ENCODE measurements at places on chromosomes 2 and 18.

GRCh38 chr2:237012577-237013267 lies 73.0 kb upstream of the COPS8 start:
- DNase-seq, result no peak

DNA sequence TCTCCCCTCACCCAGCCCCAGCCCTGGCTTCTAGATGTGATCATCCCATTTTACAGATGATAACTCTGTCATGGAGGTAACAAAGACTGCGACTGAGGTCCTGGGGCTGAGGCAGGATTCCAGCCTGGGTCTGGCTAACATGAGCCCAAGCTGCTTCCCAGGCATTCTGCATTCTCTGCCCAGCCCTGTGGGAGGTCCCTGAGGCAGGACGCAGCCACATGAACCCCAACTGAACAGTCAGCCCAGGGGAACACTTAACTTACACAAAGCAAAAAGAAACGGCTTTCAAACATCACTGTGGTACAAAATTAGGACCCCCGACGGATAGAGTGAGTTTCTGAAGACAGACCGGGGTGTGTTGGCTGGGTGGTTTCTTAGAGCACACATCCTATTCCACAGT lies 135.3 kb downstream of the ACKR3 start:
- no peak for DNase-seq

DNA sequence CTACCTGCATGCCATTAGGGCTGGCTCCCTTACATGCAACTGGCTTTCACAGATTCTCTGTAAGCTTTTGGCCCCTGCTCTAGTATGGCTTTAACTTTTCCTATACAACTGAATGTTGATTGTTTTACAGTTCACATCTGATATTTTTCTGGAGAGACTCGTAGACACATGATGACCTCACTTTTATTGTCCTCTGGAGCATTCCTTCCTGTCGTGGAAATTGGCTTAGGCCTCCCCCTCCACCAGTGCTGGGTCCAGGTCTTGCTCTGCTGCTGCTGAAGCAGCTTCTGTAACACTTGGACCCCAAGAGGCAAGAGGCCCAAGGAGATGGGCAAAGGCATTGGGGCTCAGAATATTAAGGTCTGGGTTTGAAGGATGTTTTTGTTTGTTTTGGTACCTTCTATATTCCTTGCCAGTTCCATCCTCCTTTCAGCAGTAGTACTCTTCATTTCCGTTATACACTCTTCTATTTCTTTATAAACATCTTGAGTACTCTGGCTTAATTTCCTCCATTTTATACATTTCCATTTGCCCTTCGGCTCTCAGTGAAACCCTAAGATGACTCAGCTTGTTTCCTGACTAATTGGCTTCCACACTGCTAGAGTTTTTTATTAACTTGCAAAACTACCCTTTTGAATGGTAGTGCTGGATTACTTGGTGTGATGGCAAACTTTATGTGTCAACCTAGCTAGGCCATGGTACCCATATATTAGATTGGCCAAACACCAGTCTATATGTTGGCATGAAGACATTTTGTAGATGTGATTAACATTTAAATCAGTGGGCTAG lies 219.8 kb downstream of the CDCA7 start:
- DNase-seq, result peak; percentile 56

GRCh38 chr2:112295407-112296078 lies 20.1 kb downstream of the ZC3H6 start:
- no peak for DNase-seq

GRCh38 chr18:8217051-8217564 lies 392.1 kb upstream of the RAB12 start:
- DNase-seq, result no peak

DNA sequence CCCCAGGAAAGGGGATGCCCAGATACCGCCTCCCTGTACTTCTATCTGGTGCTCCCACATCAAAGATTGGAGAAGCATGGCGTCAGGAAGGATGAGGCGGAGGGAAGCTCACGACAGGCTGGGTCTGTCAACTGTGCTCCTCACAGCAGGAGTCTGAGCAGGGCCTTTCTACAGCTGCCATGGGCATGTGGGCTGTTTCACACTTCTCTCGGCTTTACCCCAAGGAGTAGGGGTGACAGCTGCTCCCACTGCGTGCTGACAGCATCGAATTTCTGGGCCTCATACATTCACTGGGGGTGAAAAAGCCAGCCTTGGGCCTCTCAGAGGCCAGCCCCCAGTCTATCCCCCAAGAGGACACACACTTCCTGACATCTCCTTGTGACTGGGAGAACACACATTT lies 21.1 kb downstream of the NEURL3 start:
- DNase-seq, result no peak

DNA sequence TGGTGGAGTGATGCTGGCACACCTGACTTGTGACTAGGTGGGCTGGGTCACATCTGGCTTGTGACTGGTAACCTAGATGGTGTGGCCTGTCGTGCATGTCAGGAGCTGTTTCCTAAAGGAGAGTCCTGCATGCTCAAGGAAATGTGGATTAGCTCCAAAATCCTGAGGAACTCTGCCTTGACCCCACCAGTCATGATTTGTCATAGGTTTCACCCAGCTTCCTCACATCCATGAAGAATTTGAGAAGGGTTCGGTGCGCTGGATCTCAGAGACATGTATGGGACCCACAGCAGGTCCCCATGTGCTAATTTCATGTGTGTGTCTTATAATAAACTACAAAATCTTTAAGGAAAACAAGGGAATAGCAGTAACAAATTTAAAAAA lies 107.2 kb downstream of the COL6A3 start:
- no peak for DNase-seq

- DNase-seq, result peak; percentile 88
Measured at GRCh38 chr2:85605406-85606115, 3.1 kb upstream of the TMEM150A start.

DNA sequence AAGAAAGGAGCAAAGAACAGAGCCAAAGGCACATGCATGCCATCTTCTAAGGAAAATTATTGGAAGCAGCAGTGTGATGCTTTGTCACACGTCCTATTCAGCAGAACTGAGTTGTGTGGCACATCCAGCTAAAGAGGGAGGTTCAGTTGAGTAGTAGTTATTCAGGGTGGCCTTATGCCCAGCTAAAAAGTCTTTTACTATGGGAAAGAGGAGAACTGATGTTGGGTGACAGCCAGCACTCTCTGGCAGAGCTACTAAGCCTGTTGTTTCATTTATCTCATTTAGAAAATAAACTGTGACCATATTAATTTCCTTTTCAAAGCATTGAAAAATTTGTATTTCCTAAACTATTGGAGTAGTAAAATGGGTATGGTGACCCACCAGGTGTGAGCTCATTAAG lies 18.5 kb downstream of the ITGA6 start:
- DNase-seq, result no peak

GRCh38 chr18:49813069-49813318 lies 339 bp downstream of the ACAA2 start:
- DNase-seq, result no peak

DNA sequence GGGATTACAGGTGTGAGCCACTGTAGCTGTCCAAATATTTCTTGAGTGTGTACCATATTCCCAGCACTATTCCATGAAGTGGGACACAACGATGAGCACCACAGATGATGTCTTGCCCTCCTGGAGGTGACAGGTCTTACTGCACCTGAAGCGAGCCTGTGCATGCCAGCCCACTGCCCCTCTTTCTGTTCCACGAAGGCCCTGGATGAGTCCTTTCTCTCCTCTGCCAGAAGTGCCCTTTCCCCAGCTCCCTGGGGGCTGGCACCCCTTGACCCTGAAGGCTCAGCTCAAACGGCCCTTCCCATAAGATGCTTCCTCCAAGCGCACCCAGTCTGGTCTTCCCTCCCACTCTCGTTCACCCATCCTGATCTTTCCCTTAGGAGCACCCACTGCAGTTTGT lies 5.5 kb downstream of the ATP6V1B1 start:
- no peak for DNase-seq

DNA sequence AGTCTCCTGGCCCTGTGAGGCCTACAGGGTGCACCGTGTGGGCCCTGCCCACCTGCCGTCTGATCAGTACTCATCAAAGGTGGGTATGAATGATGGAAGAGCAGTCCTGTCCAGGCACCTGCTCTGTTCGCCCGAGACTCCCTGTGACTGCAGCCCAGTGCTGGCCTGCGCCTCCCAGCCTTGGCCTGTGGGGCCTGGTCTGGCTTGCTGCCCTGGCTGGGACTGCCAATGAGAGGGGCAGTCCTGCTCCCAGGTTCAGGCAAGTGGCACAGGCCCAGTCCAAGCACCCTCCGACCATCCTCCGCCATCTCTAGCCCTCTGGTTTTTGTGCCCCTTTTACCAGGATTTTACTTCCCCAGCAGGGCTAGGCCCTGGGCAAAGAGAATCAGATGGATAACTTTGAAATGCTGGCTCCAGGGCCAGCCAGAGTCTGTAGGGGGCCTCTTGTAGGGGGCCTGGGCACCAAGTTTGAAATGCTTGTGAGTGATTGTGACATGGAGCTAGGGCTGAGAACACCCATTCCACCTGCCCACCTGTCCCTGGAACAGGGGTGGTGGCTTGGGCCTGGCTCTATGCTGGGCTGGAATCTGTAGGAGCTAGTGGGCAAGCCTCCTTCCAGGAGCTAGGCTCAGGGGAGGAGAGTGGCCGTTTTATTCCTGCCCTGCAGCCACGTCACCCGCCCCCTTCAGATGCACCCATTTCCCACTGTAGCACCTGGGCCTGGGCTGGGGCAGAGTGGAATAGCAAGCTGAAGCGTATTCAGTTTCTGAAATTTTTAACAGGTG lies 8.7 kb upstream of the HS6ST1 start:
- DNase-seq, result no peak

DNA sequence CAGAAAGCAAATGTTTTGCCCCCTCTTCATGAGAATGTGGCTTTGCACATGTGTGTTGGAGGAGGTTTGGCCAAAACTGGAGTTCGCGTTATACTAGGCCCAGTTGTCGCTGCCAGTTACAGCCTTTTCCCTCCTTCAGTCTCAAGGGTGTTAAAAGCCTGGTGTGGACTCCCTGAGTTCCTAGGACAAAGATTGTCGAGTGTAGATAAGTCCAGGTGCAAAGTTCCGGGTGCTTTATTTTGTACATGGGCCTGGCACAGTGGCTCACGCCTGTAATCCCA lies 542 bp upstream of the RNF103 start:
- DNase-seq, result no peak

DNA sequence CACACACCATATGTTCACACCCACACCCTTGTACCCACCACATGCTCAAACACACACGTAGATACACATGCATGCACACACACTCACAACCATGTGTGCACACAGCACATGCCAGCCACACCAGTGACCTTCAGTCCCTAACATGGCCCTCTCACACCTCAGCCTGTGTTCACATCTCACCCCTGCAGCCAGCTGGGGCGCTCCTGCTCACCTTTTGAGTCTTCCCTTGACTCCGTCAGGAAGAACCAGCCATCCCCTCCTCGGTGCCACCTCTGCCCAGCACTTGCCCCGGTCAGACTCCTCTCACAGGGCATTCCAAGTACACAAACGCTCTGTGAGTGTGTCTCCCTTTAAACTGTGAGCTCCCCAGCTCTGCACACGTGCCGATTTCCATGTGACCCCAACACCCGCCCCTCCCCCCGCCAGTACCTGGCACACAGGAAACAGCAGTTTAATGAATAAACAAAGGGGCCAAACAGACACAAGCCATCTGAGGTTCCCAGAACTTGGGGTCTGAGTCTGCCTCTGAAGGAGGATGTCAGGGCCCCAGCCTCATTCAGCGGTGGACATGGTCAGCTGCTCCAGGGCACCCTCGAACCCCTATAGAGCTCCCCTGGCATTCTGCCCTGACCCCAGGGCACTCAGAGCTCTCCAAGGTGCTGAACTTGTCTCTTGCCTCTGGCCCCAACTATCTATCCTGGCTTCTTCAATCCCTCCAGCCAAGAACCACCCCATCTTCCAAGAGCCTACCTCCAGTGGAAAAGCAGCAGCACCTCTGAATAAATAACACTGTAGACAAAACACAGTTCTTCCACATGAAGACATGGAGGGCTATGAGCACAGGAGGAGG lies 252.9 kb downstream of the ATAD2B start:
- no peak for DNase-seq

Measured in HFFc6 (cell line).